ENCODE measurements at places on chromosomes 6 and 20.
A peak's percentile ranks its signal among the peaks of the same experiment; 100 is the strongest.

GRCh38 chr6:10419749-10420545, 5.1 kb upstream of the TFAP2A start:
- DNase-seq = no peak

GRCh38 chr6:167529444-167530335, 204.8 kb downstream of the TTLL2 start:
- no peak for DNase-seq

GRCh38 chr6:128525406-128525805, 5.0 kb upstream of the PTPRK start:
- DNase-seq = no peak

- DNase-seq = peak; percentile 64
These were observed 1.2 kb downstream of the TRIB3 start for GRCh38 chr20:381581-382290.

- DNase-seq = no peak
These were observed 100.7 kb upstream of the STMND1 start for GRCh38 chr6:17001188-17001587.

DNA sequence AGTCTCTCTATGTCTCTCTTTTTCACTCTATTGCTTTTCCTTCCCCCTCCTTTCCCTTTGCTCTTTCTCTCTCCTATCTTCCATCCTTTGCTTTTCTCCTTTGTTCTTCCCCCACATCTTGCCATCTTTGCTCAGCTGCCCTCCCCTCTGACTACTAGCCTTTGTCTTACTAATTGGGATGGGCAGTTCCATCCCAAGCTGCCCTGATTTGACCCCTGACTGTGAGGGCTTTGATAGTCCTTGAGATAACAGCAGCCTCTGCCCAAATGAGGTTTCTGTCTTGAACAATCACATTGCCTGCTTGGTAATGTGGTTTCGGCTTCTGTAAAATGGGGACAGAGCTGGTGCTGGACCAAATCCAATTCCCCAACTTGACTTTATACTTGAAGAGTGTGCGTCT, 327.7 kb downstream of the DHX35 start:
- DNase-seq = no peak

DNA sequence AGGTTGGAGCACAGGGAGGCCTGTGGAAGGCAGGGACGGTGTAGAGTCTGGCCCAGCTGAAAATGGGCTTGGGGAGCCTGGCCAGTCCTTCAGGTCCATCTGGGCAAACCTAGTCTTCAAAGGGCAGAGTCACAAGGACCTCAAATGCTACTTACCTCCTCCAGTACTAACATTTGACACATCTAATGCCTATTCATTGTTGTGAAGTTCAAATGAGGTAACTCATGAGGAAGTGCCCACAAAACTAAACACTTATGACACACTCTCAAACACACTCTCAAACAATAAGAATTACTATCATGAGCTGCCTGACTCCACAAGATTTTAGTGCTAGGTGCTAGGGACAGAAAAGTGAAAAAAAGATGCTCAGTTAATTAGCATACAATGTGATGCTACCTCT, 27.1 kb downstream of the DAAM2 start:
- DNase-seq = no peak

DNA sequence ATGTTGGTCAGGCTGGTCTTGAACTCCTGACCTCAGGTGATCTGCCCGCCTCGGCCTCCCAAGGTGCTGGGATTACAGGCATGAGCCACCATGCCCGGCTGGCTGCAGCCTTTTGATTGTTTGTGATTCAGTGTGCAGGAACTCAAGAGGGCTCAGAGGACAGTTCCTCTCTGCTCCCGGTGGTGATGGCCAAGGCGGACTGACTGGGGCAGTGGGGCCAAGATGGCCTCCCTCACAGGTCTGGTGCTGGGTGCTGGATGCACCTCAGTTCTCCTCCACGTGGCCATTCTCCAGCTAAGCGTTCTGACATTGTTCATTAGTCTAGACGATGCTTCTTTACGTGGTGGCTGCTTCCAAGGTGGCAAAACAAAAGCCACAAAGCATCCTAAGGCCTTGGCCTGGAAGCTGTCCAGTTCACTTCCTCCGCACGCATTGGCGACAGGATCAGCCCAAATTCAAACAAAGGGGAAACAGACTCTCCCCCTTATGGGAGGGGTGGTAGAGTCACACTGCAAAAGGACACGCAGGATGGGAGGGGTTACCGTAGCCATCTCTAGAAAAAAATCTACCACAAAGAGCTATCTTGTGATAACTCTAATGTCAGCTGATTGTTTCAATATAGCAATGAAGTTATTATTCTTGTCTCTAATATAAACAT, 146.9 kb downstream of the FOXC1 start:
- DNase-seq = no peak

GRCh38 chr6:152143359-152143758, 335.9 kb downstream of the ESR1 start:
- DNase-seq = no peak

- DNase-seq = no peak
These were observed 2.8 kb upstream of the E2F1 start for GRCh38 chr20:33688938-33689424.

DNA sequence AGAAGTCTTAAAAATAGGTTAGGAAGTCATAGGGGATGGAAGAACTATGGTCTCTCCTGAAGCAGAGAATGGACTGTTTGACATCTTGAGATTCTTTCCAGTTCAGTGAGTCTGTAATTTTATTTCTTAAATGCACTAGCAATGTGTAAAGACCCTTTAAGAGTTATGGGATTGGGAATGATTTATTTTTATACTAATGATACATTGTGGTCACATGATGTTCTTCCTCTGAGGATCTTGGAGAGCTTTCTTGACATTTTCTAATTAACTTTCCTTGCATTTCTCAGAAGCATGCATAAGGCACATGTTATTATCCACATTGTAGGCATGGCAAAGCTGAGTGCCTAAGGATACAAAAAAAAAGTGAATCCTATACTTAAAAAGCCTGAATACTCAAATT, 507.6 kb upstream of the NRSN1 start:
- no peak for DNase-seq

DNA sequence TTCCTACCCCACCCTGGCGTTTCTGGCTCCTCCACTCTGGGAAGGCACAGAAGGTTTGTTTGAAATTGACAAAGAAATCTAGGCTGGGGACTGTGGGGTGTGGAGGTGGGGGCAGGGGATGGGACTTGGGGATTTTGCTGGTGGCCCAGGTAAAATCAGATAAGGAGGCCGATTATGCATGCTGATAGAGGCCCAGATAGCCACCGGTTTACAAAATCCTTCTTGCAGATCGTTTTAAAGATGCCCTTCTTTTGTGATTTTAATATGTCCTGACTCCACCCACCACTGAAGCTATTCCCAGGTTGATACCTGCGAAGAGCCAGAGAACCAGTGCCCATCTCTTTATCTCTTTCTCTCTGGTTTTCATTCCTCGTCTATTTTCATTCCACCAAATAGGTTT, 104.9 kb downstream of the TFAP2C start:
- DNase-seq = no peak

DNA sequence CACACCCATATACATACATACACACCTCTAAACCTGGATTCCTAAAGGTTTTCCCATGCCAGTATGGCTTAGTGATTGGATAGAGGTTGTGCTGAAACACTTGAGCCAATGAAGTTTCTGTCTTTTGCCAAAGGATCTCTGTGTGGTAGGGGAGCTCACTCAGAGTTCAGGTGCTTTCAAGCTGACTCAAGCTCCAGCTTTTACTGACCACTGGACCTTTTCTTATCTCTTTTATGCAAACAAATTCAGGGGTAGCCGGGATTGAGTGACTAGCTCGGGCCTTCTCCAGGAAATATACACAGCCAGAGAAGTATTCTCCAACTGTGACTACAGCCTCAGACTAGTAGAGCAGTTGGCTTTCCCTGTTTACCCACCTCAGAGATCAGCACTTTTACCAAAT, 21.5 kb upstream of the DSE start:
- no peak for DNase-seq

GRCh38 chr6:4482461-4482860, 293.7 kb upstream of the CDYL start:
- DNase-seq = no peak

GRCh38 chr20:36645998-36646397, at the start of gene SLA2:
Gene SLA2, minus strand, starts transcription at chr20:36646196. Its CDS starts 4,861 bp downstream, at chr20:36641335.
- peak; percentile 74 for DNase-seq

DNA sequence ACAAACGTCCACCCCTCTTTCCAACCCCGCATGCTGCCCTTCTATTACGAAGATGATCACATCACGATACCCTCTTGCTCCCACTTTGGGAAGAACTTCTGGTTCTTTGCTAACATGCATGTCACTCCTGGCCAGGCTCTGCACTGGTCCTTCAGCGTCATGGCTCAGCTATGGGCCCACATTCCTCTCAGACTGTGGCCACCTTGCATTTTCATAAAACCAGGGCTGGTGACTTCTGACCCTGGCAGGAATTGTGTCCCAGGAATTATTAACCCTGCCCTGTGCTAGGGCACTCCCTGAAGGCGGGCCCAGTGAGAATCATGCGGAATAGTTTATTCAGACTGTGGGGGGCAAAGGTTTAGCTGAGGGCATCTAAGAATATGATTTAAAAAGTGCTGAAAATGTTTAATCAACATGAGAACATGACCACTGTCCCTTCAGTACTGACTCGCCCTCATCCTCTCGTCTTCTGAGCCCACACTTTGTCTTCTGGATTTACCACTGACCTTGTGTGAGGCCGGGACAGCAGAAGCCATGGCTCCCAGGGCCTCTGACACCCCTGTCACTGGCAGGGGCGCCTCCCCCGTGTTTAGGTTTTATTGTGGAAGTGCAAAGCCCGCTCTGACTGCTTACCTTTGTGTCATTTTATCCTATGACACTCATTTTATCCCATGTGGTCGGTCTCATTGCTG, 38.1 kb upstream of the THBS2 start:
- DNase-seq = no peak

DNA sequence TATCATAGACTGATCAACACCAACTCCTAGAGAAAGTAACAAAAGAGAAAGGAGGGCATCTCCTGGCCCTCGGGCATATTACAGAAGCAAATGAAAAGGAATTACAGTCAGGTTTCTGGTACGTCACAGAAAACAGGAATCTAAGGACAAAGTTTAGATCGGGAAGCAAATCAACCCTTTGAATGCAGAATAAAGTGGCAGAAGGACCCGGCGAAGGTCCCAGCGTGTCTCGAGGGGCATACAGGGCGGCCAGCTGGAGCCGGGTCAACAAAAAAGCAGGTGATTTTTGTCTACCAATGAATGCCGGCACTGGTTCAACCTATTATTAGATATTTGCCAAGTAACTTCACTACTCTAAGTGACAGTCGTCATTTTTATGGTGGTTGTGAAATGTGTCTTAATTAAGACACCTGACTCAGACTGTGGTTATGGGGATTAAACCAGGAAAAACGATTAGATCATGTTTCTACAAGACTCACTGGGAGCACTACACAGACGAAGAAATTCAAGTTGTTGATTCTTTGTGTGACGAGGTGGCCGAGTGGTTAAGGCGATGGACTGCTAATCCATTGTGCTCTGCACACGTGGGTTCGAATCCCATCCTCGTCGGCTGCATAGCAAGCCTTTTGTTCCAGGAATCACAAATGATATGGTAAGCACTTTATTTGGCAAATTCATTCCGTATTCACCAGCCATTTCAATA, 12.4 kb upstream of the ZSCAN9 start:
- no peak for DNase-seq

- no peak for DNase-seq
These were observed 39.3 kb downstream of the DACT2 start for GRCh38 chr6:168280020-168280898.

DNA sequence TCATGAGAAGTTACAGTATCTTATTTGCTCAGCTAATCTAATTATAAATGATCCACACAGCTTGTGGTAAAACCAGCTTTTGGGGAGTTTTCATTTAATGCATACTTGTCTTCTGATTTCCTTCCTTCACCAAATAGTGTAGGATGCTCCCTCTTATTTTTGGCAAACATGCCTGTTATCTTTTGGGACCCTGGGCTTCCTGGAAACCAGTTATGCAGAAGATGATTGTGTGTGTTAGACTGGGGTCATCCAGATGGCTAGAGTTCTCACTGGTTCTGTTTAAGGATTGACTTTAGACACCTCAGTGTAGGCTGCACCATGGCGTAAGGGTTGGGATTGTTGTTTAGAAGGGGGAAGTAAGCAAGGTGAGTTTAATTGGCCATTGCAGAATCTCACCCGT, 61.3 kb downstream of the PTPN1 start:
- DNase-seq = no peak

GRCh38 chr20:47727170-47727880, 58.0 kb downstream of the SULF2 start:
- DNase-seq = peak; percentile 87

DNA sequence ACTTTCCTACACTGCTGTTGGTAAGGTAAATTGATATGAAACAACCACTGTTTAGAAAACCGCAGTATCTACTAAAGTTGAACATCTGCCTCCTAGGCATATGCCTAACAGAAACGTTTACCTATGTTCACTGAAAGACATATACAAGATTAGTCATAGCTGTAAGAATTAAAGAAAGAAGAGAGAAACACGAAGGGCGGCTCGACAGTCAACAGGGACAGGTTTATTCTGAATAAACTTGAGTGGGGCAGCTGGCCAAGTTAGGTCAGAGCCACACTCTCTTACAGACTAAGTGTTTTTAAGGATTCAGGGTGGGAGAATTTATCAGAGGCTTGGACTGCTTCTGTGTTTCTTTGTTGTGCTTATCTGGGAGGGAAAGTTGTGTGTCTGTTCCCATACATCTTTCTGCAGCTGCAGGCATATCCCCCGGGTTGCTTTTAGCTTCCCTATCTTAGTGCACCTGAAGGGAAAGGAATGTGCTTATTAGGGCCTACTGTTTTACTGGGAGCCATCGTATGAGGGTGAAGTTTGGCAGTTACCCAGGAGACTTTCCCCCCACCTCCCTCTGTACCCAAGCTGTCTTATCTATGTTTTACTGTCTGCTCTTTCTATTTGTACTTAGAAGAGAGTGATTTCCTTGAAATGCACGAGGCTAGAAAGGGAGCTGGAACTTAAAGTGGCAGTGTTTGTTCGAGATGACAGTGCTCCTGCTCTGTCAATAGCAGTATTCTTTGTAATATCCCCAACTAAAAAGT, 20.4 kb downstream of the PROCR start:
- DNase-seq = no peak

DNA sequence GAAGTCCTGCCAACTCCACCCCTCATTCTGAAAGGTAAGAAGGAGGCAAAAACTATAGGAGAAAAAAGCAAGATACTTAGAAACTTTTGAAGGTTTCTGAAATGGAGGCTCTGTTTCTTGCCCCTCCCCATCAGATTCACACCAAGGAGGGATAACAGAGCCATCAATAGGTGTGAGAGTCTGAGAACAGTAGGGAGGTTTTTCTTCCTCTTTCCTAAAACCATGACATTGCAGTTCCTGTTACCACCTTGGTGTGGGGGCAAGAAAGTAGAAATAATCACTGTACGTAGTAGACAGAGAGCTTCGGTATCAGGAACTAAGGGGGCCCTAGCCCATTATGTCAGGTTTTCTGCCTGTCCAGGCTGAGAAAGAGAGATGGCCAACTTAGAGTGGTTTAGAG, 333.3 kb upstream of the SYNCRIP start:
- DNase-seq = no peak

GRCh38 chr6:49668083-49668511, 31.5 kb upstream of the RHAG start:
- DNase-seq = no peak

- DNase-seq = no peak
These were observed 24.6 kb upstream of the GTF3C6 start for GRCh38 chr6:110933912-110934311.

- no peak for DNase-seq
These were observed 1.2 kb downstream of the SRSF12 start for GRCh38 chr6:89116702-89117101.
